ENCODE measurements at places on chromosomes 2 and 18. TPM values are rescaled to one million over a fixed set of nuclear protein-coding genes. Genes with fewer than 3 reads are reported as not detected.

The SGPP2 gene
- total RNA-seq, result 4.6 TPM

The LIMS3 gene
- 2.4 TPM for total RNA-seq

The FAM161A gene
- 3.9 TPM for total RNA-seq

DNA sequence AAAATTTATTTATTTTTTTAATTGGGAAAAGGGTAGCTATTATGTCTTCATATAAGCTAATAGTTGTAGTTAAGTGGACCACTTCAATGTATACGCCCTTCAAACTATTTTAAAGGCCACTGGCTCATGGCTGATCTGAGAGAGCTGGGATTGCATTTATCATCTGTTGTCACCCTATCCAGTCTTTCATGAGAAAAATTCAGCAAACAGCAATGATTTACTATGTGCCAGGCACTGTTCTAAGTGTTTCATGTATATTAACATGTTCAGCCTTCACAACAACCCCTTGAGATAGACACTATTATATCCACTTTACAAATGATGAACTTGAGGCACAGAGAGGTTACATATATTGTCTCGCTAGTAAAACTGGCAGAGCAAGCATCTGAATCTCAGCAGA lies 66.1 kb upstream of the ZNF397 start:
- DNase-seq, result no peak

DNA sequence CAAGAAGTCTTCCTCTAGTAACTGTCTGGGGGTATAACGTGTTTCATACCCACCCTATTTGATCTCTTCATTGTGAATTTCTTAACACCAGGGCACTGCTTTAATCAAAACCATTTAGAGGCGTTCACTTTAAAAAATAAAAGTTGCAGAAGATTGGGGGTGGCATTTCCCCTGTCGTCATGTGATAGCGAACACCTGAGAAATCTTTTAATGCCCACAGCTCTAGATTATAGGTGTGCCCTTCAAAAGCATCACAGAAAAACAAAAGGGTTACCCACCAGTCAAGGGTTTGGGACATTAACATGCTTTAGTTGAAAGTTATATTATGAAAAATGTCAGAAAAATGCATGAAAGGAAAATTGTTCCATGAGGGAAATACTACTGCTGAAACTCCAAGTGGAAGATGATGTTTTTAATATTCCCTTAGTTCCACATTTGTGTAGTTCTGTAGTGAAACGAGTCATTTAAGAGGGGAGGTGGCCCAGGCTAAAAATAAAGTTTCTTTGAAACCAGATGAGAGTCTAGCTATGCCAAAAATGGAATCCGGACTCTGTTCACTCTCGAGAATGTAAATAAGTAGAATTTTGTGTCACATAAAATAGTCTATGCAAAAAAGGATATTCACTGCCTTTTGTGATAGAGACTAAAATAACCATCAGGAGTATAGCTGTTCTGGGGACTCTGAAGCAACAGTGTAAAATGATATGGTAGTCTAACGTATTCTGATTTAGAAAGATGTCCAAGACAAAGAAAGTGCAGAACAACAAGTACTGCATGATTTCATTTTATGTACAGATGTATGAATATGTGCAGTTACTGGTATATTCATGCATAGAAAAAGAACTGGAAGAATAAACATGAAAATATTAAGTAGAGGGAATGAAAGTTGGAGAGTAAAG lies 95.3 kb downstream of the TMEM247 start:
- no peak for DNase-seq

DNA sequence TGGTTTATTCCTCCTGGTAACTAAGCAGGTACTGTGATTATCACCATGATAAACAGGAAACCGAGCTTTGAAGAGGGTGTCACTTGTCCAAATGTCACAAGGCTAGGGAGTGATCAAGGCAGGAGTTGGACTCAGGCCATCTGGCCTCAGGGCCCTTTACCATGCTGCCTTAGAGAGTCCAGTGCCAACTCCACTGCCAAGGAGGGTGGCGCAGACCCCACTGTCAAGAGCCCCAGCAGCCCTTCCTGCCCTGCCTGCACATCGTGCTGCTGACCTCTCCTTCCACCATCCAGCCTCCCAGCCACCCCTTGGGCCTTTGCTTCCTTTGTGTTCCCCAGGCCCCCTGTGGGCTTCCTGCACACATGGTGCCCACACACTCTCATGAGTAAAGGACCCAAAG lies 48.3 kb downstream of the TNS1 start:
- DNase-seq, result no peak

DNA sequence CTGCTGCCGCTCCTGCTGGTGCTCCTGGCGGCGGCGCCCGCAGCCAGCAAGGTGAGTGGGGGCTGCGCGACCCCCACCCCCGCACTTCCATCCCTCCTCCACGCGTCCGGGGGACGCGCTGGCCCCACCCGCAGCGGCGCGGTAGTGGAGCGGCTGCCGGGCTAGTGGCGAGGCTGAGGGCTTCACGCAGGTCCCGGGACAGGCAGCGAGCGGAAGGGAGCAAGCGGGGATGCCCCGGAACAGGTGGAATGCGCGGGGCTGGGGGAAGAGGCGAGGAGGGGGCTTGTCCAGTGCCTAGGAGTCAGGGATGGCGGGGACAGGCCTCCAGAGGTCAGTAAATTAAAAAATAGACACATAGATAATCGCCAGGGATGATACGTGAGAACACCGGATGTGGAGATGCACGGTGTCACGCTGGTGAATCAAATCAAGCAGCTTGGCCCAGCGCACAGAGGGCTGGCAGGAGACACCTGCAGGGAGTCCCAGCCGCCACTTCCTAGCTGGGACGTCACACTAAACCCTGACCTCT lies 403 bp downstream of the COL4A3 start:
- DNase-seq, result no peak

- no peak for DNase-seq
Measured at GRCh38 chr2:74877781-74878433, 44.0 kb downstream of the HK2 start.

- no peak for DNase-seq
Measured at GRCh38 chr2:85583667-85584353, 421 bp upstream of the VAMP5 start.
